ENCODE measurements at places on chromosomes 6 and 20.

DNA sequence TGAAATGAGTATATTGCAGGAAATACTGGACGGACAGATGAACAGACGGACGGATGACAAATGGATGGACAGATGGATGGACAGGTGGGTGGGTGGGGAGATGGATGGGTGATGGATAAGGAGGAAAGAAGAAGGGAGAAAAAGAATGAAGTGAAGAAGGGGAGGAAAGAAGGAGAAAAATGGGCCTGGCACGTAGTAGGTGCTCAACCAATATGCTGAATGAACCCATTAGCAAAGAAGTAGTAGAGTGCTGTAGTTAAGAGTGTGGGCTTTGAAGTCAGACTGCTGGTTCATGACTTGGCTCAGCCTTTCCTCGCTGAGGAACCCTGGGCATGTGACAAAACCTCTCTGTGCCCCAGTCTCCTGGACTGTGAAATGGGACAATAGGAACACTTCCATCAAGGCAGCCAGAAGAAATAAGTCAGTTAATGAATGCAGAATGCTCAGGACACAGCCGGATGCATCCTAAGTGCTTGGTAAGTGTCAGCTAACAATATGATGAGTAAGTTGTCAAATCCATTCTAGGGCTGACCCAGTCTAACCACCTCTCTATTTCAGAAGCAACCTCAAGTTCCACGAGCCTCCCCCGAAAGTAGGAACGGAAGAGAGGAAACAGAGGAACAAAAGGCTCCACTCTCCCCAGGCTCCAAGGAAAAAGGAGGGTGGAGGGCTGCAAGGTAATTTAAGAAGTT is 37.9 kb downstream of the PREX1 start:
- DNase-seq: no peak

- no peak for DNase-seq
Observed at GRCh38 chr6:8688821-8689220, 253.5 kb upstream of the SLC35B3 start.

DNA sequence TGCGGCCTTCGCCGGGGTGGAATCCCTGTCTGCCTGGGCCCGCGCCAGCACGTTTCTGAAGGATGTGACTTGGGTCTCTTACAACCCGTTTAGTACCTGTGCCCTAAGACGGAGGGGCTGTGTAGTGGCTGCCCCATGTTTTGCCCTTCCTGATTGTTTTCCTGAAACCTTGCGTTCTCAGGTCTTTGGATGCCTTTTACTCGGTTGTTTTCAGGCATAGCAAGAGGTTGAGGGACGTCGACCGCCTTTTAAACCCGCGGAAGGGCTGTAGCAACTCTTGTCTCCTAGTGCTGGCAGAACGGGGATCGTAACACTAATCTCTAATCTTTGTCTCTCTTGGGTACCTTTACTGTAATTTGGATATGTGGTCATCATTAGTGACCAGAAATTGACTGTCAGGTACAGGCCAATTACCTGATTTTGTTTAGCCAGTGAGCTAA is 706 bp upstream of the NANP start:
- no peak for DNase-seq

GRCh38 chr6:87407901-87408720 is at the start of gene CFAP206:
CFAP206 (plus strand) TSS chr6:87407972; CDS start chr6:87409840, 1,868 bp downstream.
- peak; percentile 76 for DNase-seq

- DNase-seq: no peak
Observed at GRCh38 chr6:139643986-139644385, 269.5 kb upstream of the CITED2 start.

- no peak for DNase-seq
Observed at GRCh38 chr20:23360531-23360930, 1.5 kb upstream of the GZF1 start.

GRCh38 chr20:10402938-10403608 is 30.9 kb downstream of the MKKS start:
- no peak for DNase-seq

- no peak for DNase-seq
Observed at GRCh38 chr20:52145587-52145986, 46.0 kb downstream of the ZFP64 start.

DNA sequence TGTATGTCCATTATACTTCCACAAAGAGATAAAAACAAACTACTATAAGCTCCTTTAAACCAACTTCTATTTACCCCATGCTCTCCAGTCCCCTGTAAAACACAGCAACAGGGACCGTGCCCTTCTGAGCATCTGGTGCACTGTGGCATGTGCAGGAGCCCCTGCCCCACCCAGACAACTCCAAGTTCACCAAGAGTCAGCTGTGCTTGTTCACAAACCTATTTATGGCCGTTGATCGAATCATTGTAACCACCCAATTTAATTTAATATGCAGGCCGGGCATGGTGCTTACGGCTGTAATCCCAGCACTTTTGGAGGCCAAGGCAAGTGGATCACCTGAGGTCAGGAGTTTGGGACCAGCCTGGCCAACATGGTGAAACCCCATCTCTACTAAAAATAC is 13.7 kb upstream of the BLCAP start:
- DNase-seq: no peak

- DNase-seq: no peak
Observed at GRCh38 chr6:56758120-56758519, 115.4 kb upstream of the DST start.

- DNase-seq: no peak
Observed at GRCh38 chr6:17470202-17470937, 77.0 kb downstream of the CAP2 start.

DNA sequence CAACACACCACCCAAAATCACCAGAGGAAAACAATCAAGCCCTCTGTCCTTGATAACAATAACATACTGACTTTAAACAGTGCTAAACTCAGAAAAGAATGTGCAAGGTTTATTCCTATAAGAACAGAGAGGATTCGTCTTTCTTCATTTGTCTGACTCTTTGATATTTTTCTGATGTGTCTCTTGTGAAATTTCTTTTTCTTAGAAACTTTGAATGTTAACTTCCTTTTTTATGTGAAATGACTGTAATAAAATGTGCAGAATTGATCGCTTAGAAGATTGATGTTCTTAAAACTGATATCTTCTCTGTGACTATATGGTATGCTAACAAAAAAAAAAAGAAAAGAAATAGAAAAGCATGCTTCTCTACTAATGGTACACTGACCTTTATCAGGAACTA is 947.4 kb upstream of the CITED2 start:
- no peak for DNase-seq

GRCh38 chr6:118296129-118296901 is 251.8 kb upstream of the PLN start:
- no peak for DNase-seq

DNA sequence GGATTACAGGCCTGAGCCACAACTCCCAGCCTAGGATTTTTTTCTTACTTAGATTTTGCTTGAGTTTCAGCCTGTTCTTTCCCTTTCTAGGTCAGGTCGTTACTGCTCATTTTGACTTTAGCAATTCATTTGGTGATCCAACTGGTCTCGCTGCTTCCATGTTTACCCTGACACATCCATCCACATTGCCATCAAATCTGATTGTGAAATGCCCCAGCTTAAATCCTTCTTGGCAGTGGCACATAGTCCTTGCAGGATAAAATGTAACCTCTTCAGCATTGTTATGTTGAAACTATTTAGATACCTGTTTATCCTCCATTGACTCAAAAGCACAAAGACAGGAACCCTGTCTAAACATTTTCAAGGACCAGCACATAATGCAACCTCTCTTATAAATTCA is 77.2 kb downstream of the DNAH8 start:
- DNase-seq: no peak

DNA sequence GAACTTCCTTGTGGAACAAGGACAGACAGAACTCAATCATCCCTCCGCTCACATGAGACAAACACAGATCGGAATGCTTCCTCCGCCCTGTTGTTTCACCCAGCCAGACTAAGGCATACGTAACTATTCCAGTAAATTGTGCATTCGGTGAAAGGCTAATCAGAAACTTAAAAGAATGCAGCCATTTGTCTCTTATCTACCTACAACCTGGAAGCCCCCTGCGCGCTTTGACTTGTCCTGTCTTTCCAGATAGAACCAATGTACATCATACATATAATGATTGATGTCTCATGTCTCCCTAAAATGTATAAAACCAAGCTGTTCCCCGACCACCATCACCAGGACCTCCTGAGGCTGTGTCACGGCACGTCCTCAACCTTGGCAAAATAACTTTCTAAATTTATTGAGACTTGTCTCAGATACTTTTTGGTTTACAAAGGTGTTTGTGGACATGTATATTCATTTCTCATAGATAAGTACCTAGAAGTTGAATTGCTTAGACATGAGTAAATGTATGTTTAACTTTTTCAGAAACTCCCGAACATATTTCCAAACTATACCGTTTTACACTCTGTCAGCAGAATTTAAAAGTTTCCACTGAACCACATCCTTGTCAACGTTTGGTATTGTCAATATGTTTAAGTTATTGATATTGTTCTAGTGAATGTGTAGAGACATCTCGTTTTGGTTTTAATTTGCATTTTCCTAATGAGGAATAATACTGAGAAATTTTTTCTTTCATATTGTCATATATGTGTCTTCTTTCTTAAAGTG is 197.6 kb upstream of the THBS2 start:
- DNase-seq: no peak

DNA sequence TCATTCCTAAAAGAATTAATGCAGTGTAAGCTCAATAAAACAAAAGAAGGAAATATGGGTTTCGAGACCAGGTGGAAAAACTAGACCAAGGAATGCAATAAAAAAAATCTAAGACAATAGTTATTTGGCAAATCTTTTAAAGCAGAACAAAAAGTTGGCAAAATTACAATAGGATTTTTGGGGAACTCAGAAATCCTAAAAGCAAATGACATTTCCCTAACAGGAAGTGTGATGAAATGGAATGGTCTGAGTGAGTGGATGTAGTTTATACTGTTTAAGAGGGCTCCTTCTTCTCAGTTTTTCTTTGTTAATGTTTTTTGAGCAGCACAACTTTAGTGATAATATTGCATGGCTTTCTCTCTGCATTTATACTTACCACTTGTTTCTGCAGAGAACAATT is 190.0 kb downstream of the PLCB4 start:
- no peak for DNase-seq

DNA sequence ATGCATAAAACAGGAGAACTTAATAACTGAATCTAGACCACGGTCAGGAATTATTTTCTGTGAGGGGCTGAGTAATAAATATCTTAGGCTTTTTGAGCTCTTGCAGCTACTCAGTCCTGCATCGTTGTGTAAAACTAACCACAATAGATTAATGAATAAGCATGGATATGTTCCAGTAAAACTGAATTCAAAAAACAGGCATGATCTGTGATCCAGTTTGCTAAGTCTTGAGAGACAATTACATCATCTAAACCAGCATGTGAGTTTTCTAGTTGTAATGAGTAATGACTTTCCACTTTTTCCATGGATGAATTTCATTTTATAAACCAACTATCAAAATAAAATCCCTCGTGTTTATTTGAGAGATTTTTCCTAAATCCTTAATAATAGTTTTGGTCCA is 336.8 kb downstream of the RFPL4B start:
- DNase-seq: no peak

GRCh38 chr6:116388924-116389323 is 18.2 kb downstream of the DSE start:
- DNase-seq: no peak

- no peak for DNase-seq
Observed at GRCh38 chr20:34970193-34970840, 14.6 kb downstream of the MYH7B start.

DNA sequence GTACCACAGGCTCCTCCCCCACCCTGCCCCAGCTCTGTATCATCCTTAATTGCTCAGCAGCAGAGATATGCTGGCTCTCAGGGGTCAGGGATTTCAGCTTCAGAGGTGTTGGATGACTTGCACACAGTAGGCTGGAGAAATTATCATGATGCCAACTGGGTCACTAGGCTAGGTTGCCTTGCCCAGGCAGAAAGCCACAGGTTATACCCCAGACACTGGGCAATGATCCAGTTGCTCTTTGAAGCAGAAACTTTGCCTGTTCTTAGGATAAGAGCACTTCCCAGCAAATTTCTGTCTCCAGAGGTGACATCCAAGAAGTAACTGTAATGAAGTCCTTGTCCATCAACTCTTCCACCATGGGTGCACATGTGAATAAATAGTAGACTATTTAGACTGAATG is 38.3 kb upstream of the SCML4 start:
- DNase-seq: no peak

GRCh38 chr6:76940191-76940590 is 523.1 kb downstream of the HTR1B start:
- no peak for DNase-seq

DNA sequence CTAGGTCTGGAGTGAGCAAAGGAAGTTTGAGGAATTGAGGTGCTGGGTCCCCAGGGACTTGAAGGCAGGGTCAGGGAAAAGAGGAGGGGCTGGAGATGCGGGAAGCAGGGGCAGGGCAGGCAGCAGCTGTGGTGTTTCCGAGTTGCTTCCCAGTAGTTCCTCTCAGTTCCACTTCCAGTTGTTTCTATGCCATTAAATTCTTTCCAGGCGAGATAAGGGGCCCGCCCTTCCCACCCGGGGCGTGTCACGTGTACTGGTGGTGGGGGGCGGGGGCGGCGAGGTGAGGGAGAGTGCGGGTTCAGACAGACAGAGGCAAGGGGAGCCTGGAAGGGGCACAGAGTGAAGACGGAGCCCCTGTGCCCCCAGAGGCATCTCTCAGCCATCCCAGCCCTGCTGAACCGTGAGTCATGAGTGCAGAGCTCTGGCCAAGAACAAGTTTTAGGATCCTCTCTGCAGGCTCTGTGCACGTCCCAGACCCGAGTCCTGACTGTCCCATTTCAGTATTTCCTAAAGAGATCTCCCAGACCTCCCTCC is 977 bp downstream of the TNXB start:
- DNase-seq: no peak

- no peak for DNase-seq
Observed at GRCh38 chr6:157374889-157375443, 6.0 kb upstream of the ZDHHC14 start.

DNA sequence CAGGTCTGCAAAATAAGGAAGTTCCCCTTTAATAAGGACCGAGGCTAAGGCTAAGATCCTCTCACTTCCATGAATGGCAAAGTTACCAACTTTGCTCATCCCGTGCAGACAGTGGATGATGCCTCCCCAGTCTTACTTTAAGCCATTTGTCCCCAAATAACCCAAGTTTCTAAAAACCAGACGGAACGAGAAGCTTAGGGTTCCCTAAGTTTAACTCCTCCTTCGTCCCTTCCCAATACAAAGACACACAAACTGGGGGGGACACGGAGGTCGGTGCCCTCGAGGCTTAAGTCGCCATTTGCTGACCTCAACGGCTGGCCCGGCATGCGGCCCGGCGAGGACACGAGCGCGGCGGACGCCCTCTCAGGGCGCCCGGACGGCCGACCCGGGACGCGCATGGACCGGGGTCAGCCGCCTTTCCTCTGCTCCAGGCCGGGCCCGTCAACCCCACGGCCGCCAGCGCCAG is 527 bp downstream of the FBXO30 start:
- DNase-seq: peak; percentile 15
